ENCODE measurements at places on chromosomes 7 and 10. TPM values are rescaled to one million over a fixed set of nuclear protein-coding genes. Genes with fewer than 3 reads are reported as not detected.

GRCh38 chr7:90842430-90842788 is 246.3 kb downstream of the CDK14 start:
- DNase-seq: no peak

- no peak for DNase-seq
These were observed 110.0 kb downstream of the SPAG6 start for GRCh38 chr10:22455068-22455857.

DNA sequence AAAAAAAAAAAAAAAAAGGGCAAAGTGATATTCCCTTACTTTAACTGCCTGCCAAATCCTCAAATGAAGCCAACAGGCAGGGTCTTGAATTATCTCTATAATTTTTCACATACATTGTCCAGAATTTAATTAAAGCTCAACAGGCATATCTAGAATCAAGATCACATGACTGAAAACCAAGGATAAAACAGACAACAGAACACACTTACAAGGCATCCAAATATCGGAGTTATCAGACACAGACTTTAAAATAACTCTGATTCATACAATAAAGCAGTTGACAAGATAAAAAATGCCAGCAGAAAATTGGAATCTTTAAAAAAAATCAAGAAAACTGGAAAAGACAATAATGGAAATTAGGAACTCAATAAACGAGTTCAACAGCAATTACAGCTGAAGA is 10.7 kb downstream of the CYTH3 start:
- no peak for DNase-seq

DNA sequence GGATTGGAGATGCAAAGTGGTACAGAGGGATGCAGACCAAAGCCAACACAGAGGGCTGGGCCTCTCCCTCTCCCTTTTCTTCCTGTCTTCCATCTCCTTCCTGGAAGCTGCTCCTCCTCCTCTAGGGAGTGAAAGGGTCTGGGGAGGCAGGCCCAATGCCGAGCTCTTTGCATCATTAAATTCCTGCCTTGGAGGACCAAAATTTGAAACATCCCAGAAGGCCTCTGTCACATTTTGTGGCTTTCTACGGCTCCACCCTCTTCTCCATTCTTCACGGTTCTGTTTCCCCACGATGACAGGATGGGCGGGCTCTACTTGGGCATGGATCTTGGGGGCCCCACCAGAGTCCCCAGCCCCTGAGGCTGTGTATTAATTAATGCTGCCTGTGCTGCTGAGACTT is 76.4 kb downstream of the NEURL1 start:
- no peak for DNase-seq

DNA sequence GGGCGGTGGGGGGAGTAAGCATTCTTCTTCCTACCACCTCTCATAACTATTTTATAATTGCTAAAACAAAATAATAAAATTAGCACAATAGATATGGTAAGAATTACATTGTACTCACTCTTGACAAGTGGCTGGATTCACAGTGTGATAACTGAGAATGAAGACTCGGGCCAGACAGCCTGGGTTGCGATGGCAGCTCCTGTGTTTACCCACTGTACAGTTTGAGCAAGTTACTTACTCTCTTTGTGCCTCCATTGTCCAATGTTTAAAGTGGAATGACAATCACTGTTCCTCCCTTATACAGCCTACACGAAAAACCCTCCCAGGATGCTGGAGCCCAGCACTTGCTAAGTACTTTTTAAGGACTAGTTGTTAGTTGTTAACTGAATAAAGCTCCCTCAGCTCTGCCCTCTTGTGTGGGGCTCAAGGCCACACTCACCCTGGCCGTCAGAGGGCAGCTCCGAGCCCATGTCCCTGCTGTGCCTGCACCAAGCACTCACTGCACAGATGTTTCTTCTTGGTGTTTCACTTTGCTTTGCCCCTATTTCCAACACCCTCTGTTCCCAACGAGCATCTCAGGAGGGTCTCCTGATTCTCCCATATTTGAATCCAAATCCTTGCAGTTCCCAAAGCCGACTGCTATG is 56.4 kb upstream of the NPS start:
- DNase-seq: no peak

DNA sequence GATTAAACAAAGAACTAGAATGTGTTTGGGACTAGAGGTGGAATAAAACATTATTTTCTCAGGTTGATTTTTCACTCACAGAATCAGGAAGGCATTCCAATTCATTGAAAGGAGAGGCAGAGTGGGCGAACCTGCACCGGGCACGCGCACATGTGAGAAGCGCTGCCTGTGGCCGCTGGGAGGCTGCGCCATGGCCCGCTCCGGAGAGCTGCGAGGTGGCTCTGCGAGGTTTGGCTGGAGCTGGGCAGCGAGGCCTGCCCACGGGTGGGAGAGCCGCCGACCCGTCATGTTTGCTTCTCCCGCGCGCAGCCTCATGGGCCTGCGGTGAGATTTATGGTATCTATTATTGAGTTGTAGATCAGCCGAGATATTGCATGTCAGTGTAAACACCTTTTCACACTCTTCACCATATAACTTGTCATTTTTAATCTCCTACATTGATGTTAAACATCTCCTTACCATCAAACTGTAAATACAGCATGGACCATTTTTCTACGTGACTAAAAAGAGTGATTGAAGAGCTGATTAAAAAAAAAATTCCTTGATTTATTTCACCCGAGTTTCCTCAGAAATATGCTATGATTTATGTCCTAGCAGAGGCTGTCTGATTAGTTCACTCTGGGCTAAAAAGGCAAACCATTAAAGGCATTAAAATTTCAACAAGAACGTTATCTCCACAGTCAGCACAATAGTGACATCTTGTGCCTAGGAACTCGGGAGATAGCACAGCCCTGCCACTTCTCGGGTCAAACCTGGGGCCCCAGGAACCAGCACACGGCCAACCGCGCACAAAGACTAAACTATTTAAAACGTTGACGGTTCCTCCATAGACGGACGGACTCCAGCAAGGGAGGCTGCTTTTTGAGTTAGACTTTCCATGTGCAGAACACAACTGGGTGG is 96.6 kb upstream of the RNF32 start:
- DNase-seq: no peak

DNA sequence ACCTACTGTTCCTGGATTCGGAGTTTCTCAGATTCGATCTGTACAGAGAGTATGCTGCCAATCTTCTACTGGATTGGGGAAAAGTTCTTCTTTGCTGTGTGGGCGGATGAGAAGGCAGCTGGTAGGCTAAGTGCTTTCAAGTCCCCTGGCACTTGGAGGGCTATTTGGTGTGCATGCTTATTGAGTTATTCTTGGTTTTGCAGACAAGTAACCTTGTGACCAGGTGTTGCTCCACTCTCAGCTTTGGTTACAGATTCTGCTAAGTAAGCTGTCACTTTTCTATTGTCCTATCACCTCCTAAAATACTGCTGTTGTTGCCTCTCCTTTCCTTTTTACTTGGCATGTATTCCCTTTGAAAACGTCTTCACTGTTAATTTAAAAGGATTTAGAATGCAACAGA is 1375.1 kb upstream of the LRRTM3 start:
- DNase-seq: no peak

DNA sequence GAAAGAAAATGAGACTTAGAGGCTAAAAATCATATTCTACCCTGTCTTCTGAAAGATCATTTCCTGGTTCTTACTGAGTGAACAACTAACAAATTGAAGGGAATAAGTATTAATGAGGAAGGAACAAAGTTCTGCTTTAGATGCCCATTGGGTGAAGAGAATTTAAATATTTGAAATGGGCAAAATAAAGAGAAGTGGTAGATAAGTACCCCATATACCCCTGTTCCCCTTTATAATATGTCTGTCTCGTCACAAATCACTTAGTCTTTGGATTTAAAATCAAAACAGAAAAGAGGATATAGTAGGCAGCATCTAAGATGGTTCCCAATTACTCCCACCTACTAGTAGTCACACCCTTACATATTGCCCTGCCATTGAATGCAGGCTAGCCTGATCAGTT is 13.2 kb downstream of the TES start:
- DNase-seq: no peak

Gene NPFFR1
- total RNA-seq: 0.05 TPM

Data from ureter (tissue), 1 donor.